ENCODE measurements at places on chromosomes 16 and 17. TPM values are rescaled to one million over a fixed set of nuclear protein-coding genes. Genes with fewer than 3 reads are reported as not detected.
A peak's percentile ranks its signal among the peaks of the same experiment; 100 is the strongest.

- DNase-seq: no peak
- H3K4me1 ChIP-seq: no peaks in the 10 kb centered on the region
- H3K36me3 ChIP-seq: no peaks in the 10 kb centered on the region
- no peak overlapping the region for H3K27ac ChIP-seq
- no peak overlapping the region for H3K4me3 ChIP-seq
Measured at GRCh38 chr17:37317867-37318266, 57.9 kb upstream of the C17orf78 start.

DNA sequence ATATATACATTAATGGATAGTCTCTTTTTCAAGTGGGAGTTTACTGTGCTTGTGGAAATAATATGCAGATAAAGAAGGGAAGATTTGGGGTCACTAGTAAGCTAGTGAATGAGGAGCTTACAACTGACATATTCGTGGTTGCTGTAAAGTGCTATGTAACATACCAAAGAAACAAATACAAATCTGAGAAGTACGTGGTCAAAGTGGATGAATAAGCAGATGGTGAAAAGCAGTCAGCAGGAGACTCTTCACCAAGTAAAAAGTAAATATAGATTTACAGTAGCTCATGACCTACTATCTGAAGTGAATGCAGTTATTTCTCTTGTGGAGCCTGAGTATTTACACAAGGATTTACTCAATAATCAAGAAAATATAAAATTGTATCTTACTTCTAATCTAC lies 136.6 kb upstream of the ELAC2 start:
- DNase-seq: no peak
- no peak overlapping the region for H3K27ac ChIP-seq
- no peak overlapping the region for H3K4me3 ChIP-seq
- H3K4me1 ChIP-seq: no peaks in the 10 kb centered on the region
- H3K27me3 ChIP-seq: no peaks in the 10 kb centered on the region
- H3K36me3 ChIP-seq: no peaks in the 10 kb centered on the region

DNA sequence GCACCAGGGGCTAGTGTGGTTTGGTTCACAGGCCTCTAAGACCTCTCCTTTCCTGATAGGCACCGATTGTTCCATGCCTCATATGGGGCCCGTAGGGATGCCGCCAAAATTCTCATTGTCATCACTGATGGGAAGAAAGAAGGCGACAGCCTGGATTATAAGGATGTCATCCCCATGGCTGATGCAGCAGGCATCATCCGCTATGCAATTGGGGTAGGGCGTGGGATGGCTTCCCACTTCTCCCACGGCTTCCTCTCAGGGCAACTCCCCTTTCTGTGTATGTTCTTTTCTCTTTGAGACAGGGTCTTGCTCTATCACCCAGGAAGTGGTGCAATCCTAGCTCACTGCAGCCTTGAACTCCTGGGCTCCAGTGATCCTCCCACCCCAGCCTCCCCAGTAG lies 5.3 kb downstream of the ITGAX start:
- H3K4me1 ChIP-seq: peaks cover 6% of the 10 kb centered on the region
- no peaks in the 10 kb centered on the region for H3K36me3 ChIP-seq
- no peaks in the 10 kb centered on the region for H3K27me3 ChIP-seq

GRCh38 chr17:67680445-67681224 lies 37.1 kb upstream of the NOL11 start:
- no peak overlapping the region for H3K4me3 ChIP-seq
- H3K27me3 ChIP-seq: no peaks in the 10 kb centered on the region
- H3K4me1 ChIP-seq: no peaks in the 10 kb centered on the region
- no peak for DNase-seq
- H3K27ac ChIP-seq: no peak overlapping the region

SLFN11 gene
- total RNA-seq: 11.3 TPM

EFNB3 gene
- 0.37 TPM for total RNA-seq

DNA sequence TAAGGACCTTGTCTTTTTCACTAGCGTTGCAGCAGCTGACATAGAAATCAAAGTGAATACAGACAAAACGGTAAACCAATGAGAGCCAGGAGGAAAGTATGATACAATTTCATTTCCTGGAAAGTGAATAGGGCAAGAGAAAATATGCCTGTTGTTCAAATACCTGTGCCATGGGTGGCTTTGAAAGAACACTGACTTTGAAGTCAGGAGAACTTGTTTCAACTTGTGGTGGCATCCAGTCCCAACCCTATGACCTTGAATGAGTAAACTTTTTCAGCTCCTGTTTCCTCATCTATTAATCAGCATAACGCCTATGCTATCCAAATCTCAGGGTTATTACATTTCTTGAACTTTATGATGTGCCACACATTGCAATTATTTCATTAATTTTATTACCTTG lies 173.7 kb upstream of the HS3ST3A1 start:
- H3K27me3 ChIP-seq: no peaks in the 10 kb centered on the region
- DNase-seq: no peak
- H3K27ac ChIP-seq: no peak overlapping the region
- H3K36me3 ChIP-seq: no peaks in the 10 kb centered on the region

DNA sequence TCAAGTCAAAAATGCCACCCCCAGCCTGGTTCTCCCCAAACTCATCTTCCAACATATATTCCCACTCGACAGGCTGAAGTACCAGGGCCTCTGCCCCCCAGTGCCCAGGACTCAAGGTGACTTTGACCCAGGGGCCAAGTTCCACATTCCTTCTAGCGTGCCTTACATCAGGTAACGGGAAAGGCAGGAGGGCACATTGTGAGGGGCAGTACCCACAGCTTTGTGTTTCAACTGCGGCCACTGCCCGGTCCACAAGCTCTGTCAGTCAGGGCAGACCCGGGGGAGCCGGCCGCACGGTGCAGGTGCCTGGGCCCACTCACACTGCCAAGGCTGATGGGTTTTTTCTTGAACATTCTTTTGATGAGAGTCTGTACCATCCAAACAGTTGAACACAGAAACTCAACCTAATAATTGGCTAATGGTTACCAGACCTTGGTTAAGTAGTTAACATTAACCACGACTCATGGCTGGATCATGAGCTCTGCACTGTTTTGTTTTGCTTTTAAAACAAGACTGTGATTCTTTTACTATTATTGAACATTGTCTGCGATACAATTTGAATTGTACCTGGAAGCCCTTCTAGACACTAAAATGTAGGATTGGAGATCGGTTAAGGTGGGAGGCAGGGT lies 17.6 kb downstream of the ACE start:
- H3K4me3 ChIP-seq: no peak overlapping the region
- H3K27me3 ChIP-seq: peaks cover 8% of the 10 kb centered on the region
- no peak overlapping the region for H3K27ac ChIP-seq
- no peaks in the 10 kb centered on the region for H3K36me3 ChIP-seq
- no peak for DNase-seq
- H3K4me1 ChIP-seq: no peaks in the 10 kb centered on the region

GRCh38 chr17:20267459-20267842 lies 199.9 kb downstream of the LGALS9B start:
- no peaks in the 10 kb centered on the region for H3K36me3 ChIP-seq
- H3K27me3 ChIP-seq: no peaks in the 10 kb centered on the region
- no peak overlapping the region for H3K4me3 ChIP-seq
- H3K4me1 ChIP-seq: no peaks in the 10 kb centered on the region

CIITA gene
- 2.9 TPM for total RNA-seq

FA2H gene
- total RNA-seq: not detected

WNT3 gene
- total RNA-seq: 0.17 TPM

DNA sequence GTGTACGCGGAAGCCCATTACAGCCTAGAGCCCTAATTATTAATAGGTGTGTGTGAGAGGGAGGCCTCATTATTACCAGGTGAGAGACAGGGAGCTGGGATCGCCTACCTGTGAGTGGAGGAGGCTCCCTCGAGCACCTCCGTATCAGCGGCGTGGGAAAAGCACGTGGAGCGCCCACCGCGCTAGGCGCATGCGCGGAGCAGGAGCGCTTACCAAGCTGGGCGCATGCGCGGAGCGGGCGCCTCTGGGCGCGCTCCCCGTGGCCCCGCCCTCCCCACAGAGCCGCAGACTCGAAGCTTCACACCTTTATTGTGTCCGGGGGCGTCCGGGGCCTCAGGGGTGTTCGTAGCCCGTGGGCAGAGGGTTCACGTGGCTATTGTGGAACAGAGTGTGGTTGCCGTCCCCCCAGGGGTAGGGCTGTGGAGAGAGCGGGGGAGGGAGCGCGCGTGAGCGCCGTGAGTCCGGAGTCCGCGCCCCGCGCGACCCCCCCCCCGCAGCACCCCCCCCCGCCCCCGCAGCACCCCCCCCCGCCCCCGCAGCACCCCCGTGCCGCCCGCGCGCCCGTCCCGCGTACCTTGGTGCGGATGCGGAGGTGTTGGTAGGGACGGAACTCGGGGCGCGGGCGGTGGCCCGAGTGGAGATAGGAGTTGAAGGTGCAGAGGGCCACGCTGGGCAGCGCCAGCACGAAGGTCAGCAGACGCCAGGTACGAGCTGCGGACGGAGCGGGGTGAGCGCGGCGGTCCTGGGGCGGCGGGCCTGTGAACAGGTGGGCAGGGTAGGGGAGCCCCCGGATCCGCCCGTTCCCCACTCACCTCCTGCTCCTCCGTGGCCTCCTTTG lies 500 bp downstream of the COX6A2 start:
- peak; percentile 90 for DNase-seq
- H3K27me3 ChIP-seq: no peaks in the 10 kb centered on the region
- H3K4me3 ChIP-seq: peak overlapping the region; percentile 75
- H3K4me1 ChIP-seq: peaks cover 42% of the 10 kb centered on the region

GRCh38 chr17:28710861-28711722 lies 596 bp downstream of the PROCA1 start:
- peaks cover 5% of the 10 kb centered on the region for H3K4me1 ChIP-seq
- no peaks in the 10 kb centered on the region for H3K27me3 ChIP-seq
- peak overlapping the region; percentile 85 for H3K4me3 ChIP-seq
- DNase-seq: peak; percentile 91
- peak overlapping the region; percentile 82 for H3K27ac ChIP-seq

- peaks cover 5% of the 10 kb centered on the region for H3K4me1 ChIP-seq
- DNase-seq: peak; percentile 19
- no peak overlapping the region for H3K4me3 ChIP-seq
- no peak overlapping the region for H3K27ac ChIP-seq
- no peaks in the 10 kb centered on the region for H3K27me3 ChIP-seq
Measured at GRCh38 chr17:73628642-73629552, 15.3 kb downstream of the SDK2 start.

- H3K27ac ChIP-seq: peak overlapping the region; percentile 23
Measured at GRCh38 chr16:67235816-67236562, 9.1 kb downstream of the TMEM208 start.

Data from psoas muscle (tissue), 8 donors.